ENCODE measurements at places on chromosomes 2 and 18.

- no peak for DNase-seq
Measured at GRCh38 chr2:42077343-42077742, 29.5 kb downstream of the PKDCC start.

DNA sequence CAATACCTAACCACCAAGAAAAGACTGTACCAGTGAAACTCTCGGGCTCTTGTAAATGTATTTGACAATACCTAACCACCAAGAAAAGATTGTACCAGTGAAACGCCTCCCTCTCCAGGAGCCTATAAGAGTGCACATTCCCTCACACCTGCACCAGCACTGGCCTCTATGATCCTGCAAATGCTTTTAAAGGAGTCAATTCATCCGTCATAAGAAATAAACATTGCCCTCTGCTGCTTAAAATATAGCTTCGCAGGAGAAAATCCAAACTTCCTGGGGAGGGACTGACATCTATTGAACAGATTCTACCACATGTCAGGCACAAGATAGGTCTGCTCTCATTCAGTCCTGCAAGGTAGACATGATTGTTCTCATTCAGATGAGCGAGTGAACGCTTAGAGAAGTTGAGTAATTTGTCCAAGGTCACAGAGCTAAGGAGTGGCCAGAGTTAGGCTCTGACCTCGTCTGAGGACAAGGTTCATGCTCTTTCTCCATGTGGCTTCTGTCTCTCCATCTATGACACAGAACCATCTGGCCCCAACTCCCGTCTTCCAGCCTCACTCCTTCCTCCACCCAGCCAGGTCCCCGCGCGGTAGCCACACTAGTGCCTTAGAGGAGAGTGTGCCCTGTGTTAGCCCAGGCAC lies 38.7 kb downstream of the MCFD2 start:
- peak; percentile 59 for DNase-seq

GRCh38 chr18:51668101-51668500 lies 470.6 kb upstream of the MEX3C start:
- peak; percentile 84 for DNase-seq

DNA sequence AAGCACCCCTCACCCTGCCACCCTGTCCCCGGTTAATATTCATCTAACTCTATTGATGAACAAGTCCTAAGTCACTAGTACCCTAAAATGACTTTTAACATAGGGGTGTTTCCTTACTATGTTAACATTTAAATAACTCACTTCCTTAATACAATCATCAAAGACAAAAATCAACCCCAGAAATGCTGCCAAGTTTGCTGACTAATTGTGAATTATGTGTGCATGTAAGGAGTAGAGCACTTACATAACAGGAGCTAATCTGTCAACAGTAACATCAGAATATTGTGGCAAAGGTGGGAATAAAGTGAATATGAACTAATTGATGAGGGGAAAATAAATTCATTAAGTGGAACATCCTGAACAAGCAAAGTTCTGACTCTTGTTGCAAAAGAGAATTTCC lies 81.4 kb upstream of the ERBB4 start:
- DNase-seq, result no peak

DNA sequence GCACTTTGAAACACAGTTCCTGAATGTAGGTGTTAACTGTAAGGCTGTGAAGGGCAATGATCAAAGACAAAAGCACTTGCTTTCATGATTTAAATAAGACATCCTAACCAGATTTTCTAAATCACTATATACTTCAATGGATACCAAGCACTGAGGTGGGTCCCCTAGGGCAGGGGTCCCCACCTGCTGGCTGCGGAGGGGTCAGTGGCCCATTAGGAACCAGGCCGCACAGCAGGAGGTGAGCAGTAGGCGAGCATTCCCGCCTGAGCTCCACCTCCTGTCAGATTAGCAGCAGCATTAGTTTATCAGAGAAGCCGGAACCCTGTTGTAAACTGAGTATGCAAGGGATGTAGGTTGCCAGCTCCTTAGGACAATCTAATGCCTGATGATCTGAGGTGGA lies 7.1 kb downstream of the NFE2L2 start:
- DNase-seq, result no peak

- DNase-seq, result no peak
Measured at GRCh38 chr2:160206436-160206835, 6.4 kb upstream of the ITGB6 start.

DNA sequence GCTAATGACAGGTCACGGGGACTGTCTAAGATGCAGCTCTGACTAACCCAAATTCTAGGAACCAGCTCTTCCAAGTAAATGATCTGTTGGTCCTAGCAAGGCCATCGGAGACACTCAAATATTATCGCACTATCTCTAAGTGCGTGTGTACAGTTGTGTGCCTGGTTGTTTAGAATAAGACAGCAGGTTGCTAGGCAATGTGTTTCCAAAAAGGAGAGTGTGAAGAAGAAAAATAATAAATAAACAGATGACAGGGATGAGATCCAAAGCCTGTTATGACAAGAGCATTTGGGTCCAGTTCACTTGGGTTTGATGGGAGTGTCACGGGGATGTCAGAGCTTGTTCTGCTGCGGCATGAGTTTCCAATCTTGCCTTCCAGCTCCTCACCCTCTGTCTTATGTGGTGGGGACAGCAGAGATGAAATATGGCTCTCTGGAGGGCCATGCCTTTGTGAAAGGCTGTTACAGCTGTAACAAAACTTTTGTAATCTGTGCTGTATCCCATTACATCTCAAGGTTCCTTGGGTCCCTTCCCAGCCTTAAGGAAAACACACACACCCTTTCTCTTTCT lies 127.5 kb upstream of the TNP1 start:
- peak; percentile 37 for DNase-seq

- DNase-seq, result no peak
Measured at GRCh38 chr18:44838971-44839666, 158.4 kb downstream of the SETBP1 start.

Measured in NCI-H510A treated with DMSO at 0.1 percent for 48 hours (cell line).